ENCODE measurements at places on chromosomes 2 and 18.

DNA sequence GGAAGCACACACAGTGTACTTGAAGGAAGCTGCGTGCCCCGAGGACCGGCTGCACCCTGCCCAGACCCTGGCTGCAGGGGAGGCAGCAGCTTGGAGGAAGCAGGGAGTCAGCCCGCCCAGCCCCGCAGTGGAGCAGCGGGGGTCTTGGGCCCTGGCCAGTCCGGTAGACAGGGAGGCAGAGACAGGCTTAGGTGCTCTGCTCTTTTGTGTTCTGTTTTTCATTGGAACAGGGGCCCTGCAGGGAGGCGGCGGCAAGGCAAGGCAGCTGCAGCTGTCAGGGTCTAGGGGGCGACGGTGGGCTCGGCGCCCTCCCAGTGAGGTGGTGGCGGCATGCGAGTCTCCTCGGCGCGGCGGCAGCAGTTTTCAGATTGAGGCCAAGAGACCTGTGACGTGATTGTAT is 53.3 kb upstream of the TFCP2L1 start:
- no peak for DNase-seq

DNA sequence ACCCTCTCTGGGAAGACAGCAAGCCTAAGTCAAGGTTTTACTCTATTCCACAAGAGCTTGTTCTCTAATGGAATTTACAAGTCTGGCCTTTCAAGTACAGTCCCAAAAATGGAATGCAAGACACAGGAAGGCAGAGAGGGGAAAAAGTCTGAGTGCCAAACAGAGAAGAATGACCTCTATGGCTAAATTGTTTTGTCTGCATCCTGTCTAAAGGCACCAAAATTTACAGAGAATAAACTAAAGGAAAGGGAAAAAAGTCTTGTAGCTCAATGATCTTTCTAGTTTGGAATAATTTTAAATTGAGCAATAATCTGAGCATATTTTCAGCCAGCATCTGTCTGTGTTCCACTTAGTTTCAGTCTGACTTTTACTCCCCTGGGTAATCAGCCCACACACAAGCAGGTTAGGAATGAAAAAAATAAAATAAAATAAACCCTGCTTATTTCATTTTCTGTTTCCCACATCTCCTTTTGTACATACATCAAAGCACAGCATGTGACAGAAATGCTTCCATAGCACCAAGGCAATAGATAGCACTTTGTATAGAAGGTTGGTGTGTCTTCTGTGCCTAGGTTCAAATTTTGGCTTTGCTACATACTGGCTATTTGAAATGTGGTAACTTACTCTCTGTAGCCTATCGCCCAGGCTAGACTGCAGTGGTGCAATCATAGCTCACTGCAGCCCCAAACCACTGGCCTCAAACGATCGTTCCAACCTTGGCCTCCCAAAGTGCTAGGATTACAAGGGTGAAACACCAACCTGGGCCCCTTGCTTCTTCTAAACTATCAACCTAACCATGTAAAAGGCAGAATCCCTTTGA is 105.1 kb downstream of the SLC8A1 start:
- DNase-seq, result no peak

GRCh38 chr2:117536139-117536538 is 278.4 kb upstream of the DDX18 start:
- no peak for DNase-seq

GRCh38 chr18:61589724-61590065 is 256.5 kb downstream of the CDH20 start:
- no peak for DNase-seq

DNA sequence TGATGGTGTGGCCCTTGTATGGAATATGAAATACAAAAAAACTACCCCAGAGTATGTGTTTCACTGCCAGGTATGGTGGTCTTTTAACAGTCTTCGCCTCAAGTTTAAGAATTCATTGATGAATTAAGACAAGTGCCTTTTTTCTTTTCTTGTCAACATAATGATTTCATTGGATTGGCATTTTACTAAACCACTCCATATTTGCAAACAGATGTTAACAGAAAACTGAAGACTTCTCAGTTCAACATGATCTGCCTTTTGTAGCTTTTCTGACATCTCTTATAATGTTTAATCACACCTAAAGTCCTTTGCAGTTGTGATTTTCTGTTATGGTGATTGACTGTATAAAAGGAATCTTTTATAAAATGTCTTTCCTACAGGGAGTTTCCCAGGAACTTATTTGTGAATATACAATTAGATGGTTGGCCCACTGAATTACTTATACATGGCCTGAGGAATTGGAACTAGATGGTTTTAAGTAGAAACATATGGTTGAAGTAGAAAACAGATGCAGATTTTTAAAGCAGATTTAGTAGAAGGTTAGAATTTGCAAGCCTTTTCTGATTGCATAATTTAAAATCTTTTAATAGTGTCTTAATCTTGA is 39.7 kb downstream of the DYNC1I2 start:
- DNase-seq, result no peak

GRCh38 chr2:207103132-207103531 is 62.6 kb downstream of the KLF7 start:
- DNase-seq, result no peak

DNA sequence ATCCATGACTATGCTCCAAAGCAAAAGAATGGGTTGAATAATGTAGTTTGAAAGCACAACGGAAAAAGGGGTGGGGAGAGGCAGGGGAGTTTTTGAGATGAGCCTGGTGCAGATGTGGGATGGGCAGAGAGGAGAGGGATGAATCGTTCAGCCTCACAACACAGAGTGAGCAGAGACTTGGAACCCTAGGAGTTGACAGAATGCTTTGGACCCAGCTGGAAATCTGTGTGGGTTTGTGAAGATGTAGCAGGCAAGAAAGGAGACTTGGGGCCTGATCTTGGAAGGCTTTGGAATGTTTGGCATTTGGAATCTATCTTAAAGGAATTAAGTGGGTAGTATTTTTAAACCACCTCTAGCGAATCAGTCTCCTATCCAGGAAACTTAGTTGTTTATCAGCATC is 66.0 kb upstream of the KCTD1 start:
- no peak for DNase-seq

- no peak for DNase-seq
These were observed 238.3 kb upstream of the RASGRP3 start for GRCh38 chr2:33238111-33238510.

- DNase-seq, result no peak
These were observed 31.8 kb upstream of the LYPD1 start for GRCh38 chr2:132701810-132702209.

DNA sequence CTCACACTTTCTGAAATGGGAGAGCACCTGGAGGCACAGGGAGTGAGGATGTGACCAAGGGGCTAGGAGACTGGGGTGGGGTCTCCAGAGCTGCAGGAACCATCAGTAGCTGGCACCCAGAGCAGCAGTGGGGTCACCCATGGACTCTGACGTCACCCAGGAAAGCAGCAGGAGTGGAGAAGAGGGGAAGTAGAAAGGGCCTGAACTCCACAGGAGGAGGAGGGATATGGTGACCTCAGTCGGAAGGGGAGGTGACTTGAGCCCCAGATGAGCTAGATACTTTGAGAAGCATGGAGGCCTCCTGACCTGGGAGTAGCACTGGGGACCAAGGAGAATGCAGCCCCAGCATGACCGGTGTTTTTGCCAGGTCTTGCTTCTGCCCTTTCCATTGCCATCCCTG is 8.8 kb downstream of the NMUR1 start:
- no peak for DNase-seq

GRCh38 chr2:109058191-109058632 is 69.2 kb upstream of the EDAR start:
- DNase-seq, result no peak

GRCh38 chr18:23495723-23496440 is 7.4 kb upstream of the RMC1 start:
- no peak for DNase-seq

DNA sequence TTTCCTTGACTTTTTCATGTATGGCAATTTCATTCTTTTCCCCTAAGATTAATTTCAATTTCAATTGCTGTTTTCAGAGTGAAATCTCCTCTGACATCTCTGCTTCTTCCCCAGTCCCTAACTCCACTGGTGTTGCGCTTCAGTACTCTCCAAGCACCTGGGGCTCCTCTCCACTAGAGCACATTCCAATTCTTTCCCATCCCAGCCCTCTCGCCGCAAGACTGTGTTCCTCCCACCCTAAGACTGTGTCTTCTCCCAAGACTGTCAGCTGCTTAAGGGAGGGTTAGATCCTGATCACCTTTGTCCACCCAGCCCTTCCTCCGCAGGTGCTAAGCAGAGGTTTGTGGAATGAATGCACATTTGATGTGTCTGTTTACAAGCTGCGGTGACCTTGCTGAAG is 255.7 kb upstream of the CCDC68 start:
- no peak for DNase-seq

GRCh38 chr2:230942920-230943896 is 18.2 kb upstream of the GPR55 start:
- DNase-seq, result no peak

DNA sequence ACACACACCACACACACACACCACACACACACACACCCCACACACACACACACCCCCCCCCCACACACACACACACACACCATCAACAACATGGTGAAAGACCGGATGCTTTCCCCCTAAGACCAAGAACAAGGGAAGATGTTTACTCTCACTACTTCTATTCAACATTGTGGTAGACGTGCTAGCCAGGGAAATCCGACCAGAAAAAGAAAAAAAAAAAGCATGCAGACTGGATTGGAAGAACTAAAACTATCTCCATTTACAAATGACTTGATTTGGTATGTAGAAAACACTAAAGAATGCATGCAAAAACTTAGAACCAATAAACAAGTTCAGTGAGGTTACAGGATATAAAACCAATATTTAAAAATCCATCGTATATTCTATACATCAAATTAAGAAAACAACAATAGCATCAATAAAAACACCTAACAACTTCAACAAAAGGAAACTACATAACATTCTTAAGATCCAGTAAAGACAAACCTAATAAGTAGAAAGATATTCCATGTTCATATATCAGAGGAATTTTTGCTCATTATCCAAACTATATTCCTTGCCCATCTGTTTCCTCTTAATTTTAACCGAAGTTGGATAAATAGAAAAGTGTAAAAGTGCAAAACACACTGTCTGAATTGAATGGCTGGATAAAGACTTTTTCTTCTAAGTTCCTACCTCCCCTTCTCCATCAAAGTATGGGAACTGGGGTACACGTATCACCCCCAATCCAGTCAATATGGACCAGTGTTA is 51.5 kb upstream of the RNU4ATAC start:
- no peak for DNase-seq

DNA sequence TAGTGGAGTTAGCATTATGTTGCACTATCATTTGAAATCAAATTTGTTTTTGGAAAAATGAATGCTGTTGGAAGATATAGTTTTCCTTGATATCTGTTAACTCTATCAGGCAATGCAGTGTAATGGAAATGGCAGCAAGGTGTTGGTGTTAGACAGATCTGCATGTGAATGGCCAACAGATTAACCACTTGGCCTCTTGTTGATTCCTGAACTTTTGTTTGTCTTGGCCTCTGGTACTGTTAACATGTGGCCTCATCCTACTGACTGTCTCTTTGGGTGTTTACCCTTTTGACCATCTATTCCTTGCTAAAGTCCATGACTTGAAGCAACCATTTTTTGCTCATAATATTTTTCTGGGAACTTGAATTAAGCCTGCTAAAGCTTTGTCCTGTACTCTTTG is 110.2 kb upstream of the CDH2 start:
- DNase-seq, result no peak

DNA sequence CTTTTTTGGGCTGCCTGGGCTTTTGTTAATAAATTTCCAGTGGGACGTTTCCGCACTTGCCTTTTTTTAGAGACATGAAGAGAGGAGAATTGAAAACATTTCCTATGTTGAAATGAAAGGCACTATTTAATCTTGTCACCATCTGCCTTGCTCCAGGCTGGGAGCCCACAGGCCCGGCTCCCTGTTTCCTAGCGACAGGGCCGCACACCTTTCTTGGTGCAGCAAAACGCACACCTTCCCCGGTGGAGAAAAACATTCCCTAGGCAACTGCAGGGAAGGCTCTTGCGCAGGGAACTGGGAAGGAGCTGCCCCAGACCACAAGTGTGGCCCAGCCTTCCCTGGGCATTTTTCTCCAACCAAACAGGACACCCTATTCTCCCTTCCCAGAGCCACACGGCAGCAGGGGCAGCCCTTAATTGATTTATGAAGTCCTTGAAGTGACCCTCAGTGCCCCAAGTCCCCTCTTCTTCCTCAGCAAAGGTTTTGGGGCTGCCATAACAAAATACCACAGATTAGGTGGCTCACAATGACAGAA is 132.9 kb upstream of the MSH6 start:
- DNase-seq, result no peak

DNA sequence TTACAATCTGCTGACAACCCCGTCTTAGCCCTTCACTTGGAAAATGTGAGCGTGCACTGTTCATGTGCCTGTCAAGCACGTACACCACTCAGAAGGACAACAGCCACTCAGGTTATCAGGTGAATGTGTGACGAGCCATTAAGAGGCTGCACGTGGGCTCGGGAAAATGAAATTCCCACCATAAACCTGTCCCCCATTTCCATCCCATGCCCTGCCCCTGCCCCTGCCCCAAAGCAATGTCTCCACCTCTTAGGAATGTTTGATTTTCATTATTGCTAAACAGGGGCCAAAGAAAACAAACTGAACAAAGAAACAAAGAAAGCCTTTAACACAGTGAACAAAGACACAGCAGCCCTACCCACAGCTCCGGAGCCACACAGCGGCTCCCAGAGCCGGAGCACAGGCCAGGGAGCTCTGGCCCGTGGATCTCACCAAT is 90.5 kb downstream of the TMEM18 start:
- DNase-seq, result no peak

- DNase-seq, result no peak
These were observed 19.9 kb upstream of the NCKAP5 start for GRCh38 chr2:133588144-133588543.

DNA sequence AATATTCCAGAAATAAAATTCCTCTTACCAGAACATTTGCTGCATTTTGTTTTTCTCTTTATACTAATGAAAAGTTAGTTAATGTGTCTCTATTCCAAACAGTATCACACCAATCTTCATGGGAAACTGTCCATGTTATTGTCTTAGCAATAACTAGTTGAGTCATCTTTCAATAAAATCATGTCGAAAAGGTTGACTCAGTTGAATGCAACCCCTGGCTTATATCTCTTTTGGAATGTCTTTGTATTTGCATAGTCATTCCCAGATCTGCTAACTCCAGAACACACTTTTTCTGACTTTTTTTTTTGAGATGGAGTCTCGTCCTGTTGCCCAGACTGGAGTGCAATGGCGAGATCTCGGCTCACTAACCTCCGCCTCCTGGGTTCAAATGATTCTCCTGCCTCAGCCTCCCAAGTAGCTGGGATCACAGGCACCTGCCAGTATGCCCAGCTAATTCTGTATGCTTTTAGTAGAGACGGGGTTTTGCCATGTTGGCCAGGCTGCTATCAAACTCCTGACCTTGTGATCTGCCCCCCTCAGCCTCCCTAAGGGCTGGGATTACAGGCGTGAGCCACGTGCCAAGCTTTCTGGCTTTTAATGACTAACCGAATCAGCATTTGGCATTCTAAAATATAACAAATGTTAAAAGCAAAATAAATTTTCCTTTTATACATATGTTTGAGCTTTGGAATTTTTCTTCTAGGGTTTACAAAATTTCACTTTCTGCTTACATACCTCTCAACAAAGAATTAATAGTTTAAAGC is 133.2 kb upstream of the GULP1 start:
- no peak for DNase-seq

- no peak for DNase-seq
These were observed 47.6 kb downstream of the COL5A2 start for GRCh38 chr2:189131991-189132390.

All from stimulated activated CD4-positive, alpha-beta T cell treated with anti-CD3 and anti-CD28 coated beads, Interleukin-12 subunit alpha, Interleukin-12 subunit beta, amount 100 ng/mL, for 48 hours (primary cell).